Epithelial cell of esophagus (primary cell): ENCODE measurements at places on chromosomes 5 and 9.

DNA sequence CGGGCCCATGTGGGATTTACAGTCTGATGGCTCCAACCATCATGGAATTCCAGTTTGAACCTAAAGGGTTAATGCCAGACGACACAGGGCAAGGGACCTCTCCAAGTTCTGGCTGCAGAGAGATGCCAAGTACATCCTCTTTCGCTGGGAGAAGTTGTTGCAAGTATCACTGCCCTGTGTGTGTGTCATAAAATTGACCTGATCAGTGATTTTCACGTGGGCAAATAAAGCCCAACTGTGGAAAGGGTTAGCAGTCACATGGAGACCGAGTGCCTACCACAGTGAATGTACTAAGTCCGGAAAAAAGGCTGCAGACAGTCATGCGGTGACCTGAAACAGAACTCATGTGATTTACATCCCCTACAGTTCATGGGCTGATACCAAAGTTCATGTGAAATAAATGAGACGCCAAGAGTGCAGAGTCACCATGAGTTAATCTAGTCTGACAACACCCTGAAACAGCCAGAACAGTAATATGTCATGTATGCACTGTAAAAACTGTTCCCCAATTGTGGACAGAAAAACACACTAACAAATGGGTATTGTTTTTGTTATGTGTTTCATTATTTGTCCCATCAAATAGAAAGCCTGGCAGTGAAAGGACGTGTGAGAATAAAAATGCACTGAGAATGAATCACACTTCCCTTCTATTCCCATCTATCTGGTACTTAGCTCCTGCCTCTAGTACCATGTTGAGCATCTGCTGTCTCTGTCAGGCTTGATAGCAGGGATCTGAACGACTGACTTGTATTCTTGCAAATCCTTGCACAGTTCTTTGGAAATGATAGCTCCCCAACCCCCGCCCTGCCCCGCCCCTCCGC, 115.7 kb downstream of the SUSD1 start:
- DNase-seq = peak; percentile 87

- no peak for DNase-seq
These were observed 25.4 kb downstream of the HMHB1 start for GRCh38 chr5:143837306-143837848.

DNA sequence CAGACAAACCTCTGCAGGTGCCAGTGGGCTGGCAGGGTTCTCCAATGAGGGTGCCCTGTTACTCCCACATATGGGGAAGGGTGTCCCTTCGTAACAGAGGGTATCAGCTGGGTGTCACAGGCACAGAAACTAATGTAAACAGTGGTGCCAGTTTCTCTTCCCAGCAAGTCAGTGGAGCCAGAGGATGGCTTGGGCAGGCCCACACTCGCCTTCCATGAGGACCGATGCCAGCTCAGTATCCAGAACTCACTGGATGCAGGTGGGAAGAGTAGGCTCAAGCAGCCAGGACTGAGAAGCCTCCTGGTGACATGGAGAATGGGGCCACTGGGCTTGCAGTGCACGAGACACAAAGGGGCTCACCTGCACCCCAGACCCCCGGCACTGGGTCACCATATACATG, 30.4 kb downstream of the FSTL4 start:
- peak; percentile 62 for DNase-seq

- DNase-seq = no peak
These were observed 44.1 kb upstream of the SELENOP start for GRCh38 chr5:42855811-42856210.

DNA sequence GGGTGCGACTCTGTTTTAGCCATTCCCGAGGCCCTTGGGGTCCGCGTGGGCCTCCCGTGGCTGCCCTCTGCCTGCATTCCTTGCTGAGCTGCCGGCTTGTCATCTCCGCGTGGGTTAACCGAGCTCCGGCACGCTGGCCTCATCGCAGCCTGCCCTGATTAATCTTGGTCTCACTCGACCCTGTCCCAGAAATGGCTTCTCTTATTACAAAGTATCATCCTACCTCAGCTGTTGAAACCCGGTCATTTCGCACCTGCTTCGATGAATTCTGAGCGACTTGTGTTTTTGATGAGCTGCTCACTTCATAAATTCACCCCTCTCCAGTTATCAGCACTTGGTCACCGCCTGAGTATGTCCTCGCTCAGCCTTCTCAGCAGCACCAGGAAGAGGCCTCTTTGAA, 123.5 kb upstream of the EGFLAM start:
- DNase-seq = no peak

GRCh38 chr9:17509701-17510100, 69.2 kb upstream of the SH3GL2 start:
- DNase-seq = no peak
